ENCODE measurements at places on chromosomes 12 and 14.
A peak's percentile ranks its signal among the peaks of the same experiment; 100 is the strongest.

DNA sequence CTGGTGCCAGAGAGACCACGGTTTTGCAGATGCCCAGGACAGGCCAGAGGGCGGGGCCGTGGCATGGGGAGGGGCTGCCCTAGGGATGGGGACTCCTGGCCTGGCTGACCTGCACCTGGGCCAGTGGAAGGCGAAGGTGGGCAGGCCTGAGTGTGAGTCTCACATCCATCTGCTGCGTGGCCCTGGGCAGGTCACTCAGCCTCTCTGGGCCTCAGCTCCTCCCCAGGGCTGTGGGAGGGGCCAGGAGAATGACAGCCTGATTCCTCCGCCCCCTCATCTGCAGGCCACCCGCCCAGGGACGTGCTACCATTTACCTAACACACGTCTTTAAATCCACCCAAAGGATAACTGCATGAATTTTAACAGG is 90.9 kb downstream of the GALNT9 start:
- DNase-seq: peak; percentile 60
- no peaks in the 10 kb centered on the region for H3K36me3 ChIP-seq
- peaks cover 20% of the 10 kb centered on the region for H3K4me1 ChIP-seq

DNA sequence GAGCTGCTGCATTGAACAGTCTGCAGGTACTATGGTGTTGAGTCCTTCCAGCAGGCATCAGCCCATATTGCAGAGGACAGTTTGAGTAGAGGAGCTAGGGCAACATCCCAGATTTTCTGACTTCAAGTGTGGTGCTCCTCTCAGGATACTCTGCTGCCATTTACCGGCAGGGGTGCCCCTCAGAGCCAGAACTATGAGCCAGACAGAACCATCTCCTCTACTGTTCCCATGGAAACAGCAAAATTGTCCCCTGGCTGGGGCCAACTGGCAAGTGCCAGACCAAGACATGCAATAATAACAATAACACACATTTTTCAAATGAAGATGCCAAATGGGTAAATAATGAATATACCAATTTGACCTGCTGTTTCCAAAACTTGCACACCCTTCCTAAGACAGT is 102.9 kb downstream of the ADCK1 start:
- DNase-seq: peak; percentile 18
- peaks cover 14% of the 10 kb centered on the region for H3K4me1 ChIP-seq
- no peaks in the 10 kb centered on the region for H3K27me3 ChIP-seq
- no peak overlapping the region for H3K4me3 ChIP-seq
- H3K27ac ChIP-seq: no peak overlapping the region

DNA sequence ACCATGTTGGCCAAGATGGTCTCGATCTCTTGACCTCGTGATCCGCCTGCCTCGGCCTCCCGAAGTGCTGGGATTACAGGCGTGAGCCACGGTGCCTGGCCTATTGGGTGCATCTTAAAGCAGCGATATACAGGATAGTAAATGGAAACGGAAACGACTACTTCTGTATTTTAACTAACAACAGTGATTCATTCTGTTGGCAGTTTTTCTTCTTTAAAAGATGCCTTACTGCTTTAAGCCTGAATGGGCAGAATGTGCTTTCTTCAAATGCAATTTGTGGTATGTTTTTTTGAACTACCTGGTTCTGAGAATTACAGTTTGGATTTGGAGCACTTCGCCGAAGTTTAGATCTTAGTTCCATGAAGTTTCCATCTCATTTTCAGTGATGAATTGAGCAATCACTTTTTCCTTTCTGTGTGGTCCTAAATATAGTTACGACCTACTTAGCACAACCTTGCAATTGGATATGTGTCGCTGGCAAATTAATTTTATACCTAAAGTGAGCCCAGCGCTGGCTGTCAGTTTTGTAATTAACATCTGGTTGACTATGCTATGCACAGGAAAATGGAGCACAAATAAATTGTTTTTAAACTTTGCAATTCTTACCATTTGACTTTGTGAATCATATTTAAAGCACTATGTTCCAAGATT is 53.6 kb upstream of the EIF5 start:
- no peaks in the 10 kb centered on the region for H3K27me3 ChIP-seq
- H3K36me3 ChIP-seq: no peaks in the 10 kb centered on the region
- peaks cover 4% of the 10 kb centered on the region for H3K4me1 ChIP-seq
- no peak overlapping the region for H3K4me3 ChIP-seq

DNA sequence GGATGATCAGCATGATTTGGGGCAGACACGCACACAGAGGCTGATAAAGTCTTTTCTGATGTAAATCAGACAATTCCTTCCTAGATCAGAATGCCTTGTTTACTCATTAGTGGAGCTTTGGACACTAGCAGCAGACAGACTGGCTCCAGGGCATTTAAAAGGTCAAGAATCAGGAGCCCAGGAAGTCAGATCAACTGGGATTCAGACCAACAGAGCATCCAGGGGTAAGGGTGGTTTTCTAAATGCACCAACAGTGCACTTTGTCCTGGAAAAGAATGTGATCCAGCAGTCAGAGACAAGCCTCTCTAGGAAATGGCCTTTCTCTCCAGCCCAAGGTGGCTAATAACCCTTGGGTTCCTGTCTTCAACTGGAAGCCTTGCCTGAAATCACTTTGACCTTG is 405.3 kb downstream of the MED13L start:
- H3K4me1 ChIP-seq: no peaks in the 10 kb centered on the region
- no peak overlapping the region for H3K4me3 ChIP-seq
- no peak for DNase-seq

GRCh38 chr14:44995770-44996294 is 33.8 kb downstream of the TOGARAM1 start:
- no peak overlapping the region for H3K4me3 ChIP-seq
- no peaks in the 10 kb centered on the region for H3K36me3 ChIP-seq
- no peaks in the 10 kb centered on the region for H3K4me1 ChIP-seq
- H3K27ac ChIP-seq: no peak overlapping the region
- H3K27me3 ChIP-seq: no peaks in the 10 kb centered on the region
- no peak for DNase-seq

DNA sequence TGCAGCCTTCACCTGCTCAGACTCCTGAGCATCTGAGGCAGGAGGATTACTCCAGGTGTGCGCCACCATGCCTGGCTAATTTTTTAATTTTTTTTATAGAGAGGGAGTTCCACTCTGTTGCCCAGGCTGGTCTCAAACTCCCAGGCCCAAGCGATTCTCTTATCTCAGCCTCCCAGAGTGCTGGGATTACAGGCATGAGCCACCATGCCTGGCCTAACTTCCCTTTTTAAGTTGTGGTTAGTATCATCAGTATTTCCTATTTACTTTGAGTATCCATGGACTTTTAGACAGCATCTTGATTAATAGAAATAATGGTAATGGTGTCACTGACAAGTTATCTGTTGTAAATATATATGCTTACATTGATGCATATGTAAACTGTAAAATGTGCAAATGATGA is 116.9 kb downstream of the FGD4 start:
- no peaks in the 10 kb centered on the region for H3K27me3 ChIP-seq
- H3K4me3 ChIP-seq: no peak overlapping the region
- H3K4me1 ChIP-seq: peaks cover 12% of the 10 kb centered on the region
- no peak for DNase-seq

- no peak overlapping the region for H3K4me3 ChIP-seq
- no peaks in the 10 kb centered on the region for H3K27me3 ChIP-seq
- H3K4me1 ChIP-seq: no peaks in the 10 kb centered on the region
- no peak for DNase-seq
- H3K36me3 ChIP-seq: peaks cover 23% of the 10 kb centered on the region
- H3K27ac ChIP-seq: no peak overlapping the region
Measured at GRCh38 chr14:105433161-105433605, 13.6 kb downstream of the MTA1 start.

DNA sequence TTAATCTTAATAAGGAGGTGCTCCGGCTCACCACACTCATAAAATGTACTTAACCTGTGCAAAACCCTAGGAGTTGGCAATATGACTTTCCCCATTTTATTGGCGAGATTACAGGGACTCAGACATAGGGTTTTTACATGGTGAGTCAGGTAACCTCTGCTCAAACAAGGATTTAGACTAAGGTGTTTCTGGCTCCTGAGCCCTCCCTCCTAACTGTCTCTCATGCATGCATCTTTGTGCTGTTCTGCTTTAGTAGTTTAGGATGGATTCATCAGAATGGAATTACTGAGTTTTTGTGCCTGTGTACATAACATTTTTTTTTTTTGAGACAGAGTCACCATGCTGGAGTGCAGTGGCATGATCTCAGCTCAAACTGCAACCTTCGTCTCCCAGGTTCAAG is 993.3 kb upstream of the TMEM132C start:
- DNase-seq: no peak
- no peaks in the 10 kb centered on the region for H3K27me3 ChIP-seq
- H3K36me3 ChIP-seq: no peaks in the 10 kb centered on the region
- no peak overlapping the region for H3K4me3 ChIP-seq
- H3K27ac ChIP-seq: no peak overlapping the region
- peaks cover 8% of the 10 kb centered on the region for H3K4me1 ChIP-seq

DNA sequence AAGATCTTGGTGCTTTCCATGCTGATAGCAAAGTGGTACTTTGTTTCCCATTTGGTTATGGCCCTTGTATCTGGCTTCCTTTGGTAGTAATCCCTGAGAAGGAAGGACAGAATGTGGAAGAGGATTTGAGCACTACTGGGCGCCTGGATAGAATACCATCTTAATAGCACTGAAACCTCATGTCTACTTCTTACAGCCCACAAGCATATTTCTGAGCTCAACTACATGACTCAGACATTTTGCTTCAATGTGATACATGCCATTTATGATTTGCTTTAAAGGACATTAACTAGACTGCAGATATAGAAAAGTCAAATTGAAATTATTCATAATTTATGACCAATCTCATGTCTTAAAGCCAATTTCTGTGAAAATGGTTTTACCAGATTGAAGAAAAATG is 80.4 kb downstream of the LIN7A start:
- H3K4me1 ChIP-seq: peaks cover 23% of the 10 kb centered on the region
- peak overlapping the region; percentile 42 for H3K27ac ChIP-seq
- no peak for DNase-seq
- no peaks in the 10 kb centered on the region for H3K36me3 ChIP-seq
- no peak overlapping the region for H3K4me3 ChIP-seq

DNA sequence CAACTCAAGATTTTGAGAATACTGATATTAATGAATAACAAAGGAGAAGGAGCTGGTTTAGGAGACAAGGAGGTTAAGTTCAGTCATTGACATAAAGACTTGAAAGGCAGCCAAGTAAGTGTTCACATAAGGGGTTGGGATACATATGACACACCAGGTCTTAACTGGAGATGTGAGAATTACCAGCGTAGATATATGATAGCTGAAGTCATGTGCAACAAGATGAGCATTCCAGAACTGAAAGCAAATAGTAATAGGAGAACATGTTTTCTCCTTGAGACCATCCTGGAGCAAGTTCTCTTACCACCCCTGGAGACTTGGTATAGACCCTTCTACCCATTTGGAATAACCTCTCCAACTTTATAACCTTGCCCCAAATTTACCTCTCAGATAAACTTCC is 43.3 kb upstream of the NPFF start:
- peaks cover 10% of the 10 kb centered on the region for H3K36me3 ChIP-seq
- no peak overlapping the region for H3K27ac ChIP-seq
- no peaks in the 10 kb centered on the region for H3K27me3 ChIP-seq
- no peak overlapping the region for H3K4me3 ChIP-seq

GRCh38 chr12:16136219-16136988 is 141.1 kb downstream of the SLC15A5 start:
- H3K27ac ChIP-seq: no peak overlapping the region
- no peaks in the 10 kb centered on the region for H3K4me1 ChIP-seq
- no peaks in the 10 kb centered on the region for H3K36me3 ChIP-seq
- no peak for DNase-seq
- no peak overlapping the region for H3K4me3 ChIP-seq
- no peaks in the 10 kb centered on the region for H3K27me3 ChIP-seq
